ENCODE measurements at places on chromosomes 3 and 15.
A peak's percentile ranks its signal among the peaks of the same experiment; 100 is the strongest.

DNA sequence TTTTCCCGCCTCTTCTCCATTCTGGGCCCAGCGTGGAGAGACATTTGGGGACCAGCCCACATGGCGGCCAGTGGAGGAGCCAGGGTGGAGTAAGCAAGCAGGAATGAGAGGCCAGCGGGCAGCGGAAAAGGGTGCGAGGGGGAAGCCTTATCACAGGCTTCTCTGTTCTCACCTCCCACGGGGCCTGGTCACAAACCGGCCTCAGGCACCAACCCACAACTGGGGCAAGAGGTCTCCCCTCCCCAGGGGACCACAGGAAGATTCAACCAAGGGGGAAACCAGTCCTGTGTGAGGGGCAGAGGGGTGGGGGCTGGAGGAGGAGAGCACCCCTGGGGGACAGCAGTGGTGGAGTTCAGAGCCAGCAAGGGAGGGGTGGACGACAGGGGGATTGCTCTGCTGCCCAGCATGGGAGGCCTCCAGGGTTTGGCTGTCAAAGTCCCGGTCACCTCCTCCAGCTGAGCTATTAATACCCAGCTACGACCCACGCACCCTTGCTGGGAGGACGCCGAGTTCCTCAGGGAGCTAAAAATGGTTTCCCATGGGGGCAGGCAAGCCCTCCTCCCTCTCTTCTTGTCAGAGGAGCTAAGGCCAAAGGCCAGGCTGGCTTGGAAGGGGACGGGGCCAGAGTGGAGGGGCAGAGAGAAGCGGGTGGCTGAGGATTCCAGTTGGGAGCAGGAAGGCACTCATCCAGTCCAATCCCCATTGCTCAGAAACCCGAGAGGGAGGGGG is 23.8 kb upstream of the RPL29 start:
- DNase-seq: no peak

DNA sequence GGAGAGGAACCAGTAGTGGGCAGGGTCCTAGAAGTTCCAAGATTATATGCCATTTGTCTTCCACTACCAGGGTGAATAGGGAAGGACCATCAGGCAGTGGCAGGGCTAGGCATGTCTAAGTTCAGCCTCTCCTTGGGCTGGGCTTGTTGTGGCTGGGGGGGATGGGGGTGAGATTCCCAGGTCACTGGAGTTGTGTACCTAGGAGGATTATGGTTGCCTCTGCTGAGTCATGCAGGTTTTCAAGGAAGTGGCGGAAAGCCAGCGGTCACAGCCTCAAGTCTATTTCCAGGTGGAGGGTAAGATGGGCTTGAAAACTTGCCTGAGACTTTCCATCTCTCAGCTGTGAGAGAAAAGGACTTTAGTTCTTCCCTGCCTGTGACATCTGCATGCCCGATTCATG is 1407.1 kb downstream of the SI start:
- no peak for DNase-seq

DNA sequence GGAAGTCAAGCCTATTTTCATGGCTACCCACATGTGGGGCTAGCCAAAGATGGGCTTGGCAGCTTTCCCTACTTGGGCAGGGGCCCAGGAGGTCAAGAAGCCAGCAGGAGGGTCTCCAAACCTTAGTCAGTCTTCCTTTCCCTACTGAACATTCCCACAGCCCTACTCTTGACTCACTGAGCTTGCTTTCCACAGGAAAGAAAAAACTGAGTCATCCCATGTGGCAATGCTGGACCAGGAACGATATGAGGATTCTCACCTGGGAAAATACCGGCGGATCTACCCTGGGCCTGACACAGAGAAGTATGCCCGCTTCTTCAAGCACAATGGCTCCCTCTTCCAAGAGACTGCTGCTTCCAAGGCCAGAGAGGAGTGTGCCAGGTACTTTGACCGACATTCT is 3.7 kb upstream of the NGRN start:
- DNase-seq: no peak

GRCh38 chr3:58521917-58522631 is 14.9 kb downstream of the ACOX2 start:
- DNase-seq: no peak

- DNase-seq: no peak
Measured at GRCh38 chr3:9361691-9362388, 1.0 kb upstream of the THUMPD3 start.

DNA sequence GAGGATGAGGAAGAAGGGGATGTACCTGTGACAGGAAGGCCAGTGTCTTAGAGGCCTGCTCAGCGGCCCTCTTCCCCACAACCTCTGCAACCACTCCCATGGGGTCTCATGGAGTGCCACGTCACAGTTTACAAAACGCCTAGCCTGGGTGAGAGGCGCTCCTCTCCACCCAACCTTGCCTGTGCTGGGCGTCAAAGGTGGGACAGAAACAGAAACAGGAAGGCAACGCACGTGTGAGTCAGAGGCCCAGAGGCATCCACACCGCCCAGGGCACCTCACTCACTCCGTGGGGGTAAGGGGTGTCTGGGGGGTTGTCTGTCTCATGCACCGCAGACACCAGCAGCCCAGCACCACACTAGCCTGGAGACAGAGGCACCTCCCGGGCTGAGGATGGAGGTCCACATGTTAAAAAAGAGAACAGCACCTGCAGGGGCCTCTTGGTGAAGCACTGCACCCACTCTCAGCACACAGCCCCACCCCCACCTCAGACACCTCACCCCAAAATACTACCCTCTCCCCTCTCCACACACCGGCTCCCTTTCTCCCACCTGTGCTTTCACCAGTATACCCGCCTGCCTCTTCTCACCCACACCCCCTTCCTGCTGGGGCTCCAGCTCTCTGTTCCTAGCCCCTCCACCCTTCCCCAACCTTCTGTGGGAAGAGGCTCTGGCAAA is 4.7 kb upstream of the CALML4 start:
- DNase-seq: no peak

GRCh38 chr15:33738941-33739664 is 229.2 kb upstream of the CHRM5 start:
- no peak for DNase-seq

DNA sequence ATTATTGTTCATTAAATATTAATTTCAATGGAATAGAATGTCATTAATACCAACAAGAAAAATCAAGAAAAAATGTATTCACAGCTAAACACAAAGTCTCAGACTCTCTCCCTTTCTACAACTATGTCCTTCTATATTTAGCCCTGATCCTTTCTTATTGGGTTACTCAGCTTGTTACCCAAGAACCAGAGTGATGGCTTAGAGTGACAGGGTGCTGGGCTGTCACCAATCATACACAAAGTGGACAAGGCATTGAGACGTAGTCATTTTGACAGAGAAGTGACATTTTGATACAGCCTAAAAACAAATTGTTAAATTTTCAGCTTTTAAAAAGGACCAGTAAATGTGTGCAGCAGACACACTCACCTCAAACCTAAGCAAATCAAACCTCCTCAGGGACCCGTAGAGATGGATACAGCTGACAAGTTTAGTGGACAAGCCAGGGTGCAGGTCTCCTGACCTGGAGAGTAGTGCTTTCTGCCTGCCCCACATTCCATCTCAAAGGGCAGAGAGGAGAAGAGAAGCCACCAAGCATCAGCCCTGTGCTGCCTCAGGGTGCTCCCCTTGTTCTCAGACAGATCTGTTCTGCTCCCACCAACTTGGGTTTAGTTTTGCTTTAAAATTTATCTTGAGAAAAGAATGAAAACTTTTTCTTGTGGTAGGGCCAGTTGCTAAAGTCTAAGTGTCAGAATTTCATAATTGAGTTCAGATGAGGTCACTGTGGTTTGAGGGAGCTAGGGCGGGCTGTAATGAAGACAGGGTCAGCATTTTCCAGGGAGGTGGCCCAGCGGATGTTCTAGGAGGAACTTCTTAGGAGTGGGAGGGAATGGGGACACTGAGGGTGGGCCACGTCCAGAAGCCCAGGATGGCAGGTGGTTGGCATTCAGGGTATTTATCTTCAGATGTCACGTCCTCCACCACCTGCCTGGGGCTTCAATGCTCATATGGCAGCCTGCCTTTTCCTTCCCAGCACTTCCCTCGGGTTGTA is 136.5 kb upstream of the TBL1XR1 start:
- DNase-seq: no peak

GRCh38 chr3:121970047-121970446 is 52.0 kb downstream of the ILDR1 start:
- DNase-seq: no peak

GRCh38 chr3:118977118-118977517 is 57.5 kb downstream of the IGSF11 start:
- DNase-seq: no peak

DNA sequence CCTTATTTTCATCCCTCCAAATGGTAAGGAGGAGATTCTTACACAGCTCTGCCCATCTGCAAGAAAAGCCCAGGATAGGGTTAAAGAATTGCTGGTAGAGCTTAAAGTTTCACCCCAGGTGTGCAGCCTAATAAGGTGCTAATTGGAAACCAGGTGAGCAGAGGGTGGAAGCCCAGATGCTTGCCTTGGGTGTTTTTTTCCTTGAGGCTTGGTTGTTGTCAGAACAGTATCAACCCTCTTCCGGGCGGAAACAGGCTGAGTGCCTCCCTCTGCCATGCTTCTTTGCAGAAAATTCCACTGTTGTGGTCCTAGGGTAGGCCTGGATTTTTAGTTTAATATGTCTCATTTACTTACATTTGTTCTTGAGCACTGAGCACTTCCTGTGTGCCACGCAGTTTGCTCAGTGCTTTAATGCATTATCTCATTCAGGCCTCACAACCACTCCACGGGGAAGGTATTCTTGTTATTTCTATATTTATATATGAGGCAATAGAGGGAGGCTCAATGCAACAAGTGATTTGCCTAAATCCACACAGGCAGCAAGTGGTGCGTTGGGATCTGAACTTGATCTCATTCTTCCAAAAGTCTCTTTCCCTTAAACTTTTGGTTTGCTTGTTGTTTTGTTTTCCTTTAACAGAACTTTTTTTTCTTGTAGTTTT is 115.0 kb upstream of the LRIG1 start:
- no peak for DNase-seq

- no peak for DNase-seq
Measured at GRCh38 chr3:150662410-150663200, 41.1 kb downstream of the ERICH6 start.

- no peak for DNase-seq
Measured at GRCh38 chr3:108724101-108724500, 33.1 kb downstream of the RETNLB start.

DNA sequence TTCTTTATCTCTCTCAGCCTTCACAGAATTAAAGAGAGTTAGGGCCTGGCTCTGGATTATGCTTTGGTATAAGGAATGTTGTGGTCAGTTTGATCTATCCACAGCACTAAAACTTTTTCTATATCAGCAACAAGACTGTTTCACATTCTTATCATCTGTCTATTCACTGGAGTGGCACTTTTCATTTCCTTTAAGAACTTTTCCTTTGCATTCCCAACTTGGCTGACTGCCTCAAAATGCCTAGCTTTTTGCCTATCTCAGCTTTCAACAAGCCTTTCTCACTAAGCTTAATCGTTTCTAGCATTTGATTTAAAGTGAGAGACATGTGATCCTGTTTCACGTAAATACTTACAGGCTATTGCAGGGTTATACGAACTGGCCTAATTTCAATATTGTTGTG is 471.8 kb downstream of the GBE1 start:
- DNase-seq: no peak

DNA sequence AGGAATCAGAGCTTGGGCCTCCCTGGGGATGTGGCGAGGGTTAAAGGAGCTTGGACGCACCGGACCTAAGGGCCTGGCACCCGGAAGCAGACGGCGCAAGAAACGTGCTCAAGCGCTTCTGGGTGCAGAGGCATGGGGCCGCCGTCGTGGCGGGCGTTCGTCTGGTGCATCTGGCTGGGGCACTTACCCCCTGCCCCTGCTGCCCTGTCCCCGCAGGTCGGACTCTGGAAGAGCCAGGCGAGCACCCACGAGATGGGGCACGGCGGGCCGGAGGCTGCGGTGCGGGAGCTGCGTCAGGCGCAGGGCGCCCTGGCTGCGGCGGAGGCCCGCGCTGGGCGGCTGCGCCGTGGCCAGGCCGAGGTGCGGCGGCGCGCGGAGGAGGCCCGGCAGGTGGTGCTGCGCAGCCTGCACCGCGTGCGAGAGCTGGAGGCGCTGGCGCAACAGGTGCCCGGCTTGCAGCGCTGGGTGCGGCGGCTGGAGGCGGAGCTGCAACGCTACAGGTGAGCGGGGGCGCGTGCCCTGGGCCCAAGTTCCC is 2.5 kb downstream of the EFCC1 start:
- DNase-seq: no peak

DNA sequence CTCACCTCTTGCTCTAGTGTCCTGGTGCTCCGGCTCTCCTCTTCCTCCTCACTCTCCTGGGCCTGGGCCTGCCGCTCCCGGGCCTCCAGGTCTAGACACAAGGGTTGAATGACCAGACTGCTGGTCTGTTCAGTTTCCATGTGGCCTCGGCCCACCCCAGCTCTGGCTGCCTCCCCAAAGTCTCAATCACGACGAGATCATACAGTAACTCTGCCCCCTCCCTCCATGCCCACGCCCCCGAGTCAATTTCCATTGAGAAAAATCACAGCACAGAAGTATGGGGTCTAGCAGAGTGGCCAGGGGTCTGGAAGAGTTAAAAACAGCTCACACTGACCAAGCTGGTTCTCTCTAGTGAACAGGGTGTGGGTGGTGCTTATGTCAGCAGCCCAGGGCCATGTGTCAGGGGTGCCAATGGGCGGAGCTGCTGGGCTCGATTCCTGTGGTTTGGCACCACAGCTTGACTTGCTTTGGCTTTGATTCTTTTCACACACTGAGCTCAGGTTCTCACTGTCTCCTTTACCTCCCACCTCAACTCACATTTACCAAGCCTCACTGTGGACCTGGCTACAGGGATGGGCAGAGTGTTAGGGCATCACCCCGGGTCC is 6.9 kb downstream of the C15orf62 start:
- DNase-seq: no peak

- no peak for DNase-seq
Measured at GRCh38 chr3:53531749-53532148, 37.3 kb downstream of the CACNA1D start.

- no peak for DNase-seq
Measured at GRCh38 chr15:83110381-83110780, 2.9 kb downstream of the TM6SF1 start.

DNA sequence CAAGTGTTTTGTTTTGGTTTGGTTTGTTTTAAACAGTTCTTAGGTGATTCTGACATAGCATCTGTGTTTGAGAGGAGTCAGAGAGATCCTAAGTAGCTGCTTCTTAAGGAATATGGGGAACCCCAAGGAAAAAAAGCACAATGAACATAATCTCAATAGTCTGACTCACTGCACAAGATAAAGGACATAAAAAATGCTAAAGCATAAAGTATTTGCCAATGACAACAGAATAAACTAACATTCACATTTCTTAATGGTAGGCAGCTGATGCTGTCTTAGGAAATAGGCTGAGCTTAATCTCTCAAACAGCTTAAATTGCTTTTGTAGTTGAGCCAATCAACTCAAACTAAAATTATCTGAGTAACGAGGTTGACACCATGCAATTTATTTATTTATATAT is 2.9 kb downstream of the NCEH1 start:
- DNase-seq: no peak

GRCh38 chr3:131772269-131773026 is 262.4 kb downstream of the CPNE4 start:
- no peak for DNase-seq

- DNase-seq: peak; percentile 65
Measured at GRCh38 chr3:42780892-42781700, 8.0 kb upstream of the CCDC13 start.

GRCh38 chr3:72247126-72247525 is 462.2 kb upstream of the PROK2 start:
- DNase-seq: no peak

Measured in hindlimb muscle (tissue), 1 donor.